ENCODE measurements at places on chromosomes 7 and 10.

DNA sequence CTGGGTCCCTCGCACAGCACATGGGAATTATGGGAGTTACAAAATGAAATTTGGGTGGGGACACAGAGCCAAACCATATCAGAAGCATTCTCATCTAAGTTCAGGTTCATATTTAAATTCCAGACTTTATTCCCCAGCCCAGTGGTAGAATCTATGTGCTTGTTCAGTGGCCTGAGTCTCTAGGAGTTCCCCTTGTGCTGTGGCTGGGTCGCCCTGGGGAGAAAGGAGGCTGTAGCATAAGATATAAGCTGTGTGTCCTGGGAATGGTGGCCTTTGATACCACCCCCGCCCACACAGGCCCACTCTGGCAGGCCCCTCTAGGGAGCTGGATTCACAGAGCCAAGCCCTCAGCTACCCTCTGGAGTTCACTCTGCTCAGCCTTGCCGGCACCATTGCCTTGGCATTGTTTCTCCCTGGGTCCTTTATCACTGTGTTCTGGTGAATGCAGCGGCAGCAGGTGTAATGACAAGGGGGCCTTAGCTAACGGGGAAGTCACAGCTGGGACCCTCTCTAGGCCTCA, 64.2 kb downstream of the MINDY4 start:
- no peak for DNase-seq

DNA sequence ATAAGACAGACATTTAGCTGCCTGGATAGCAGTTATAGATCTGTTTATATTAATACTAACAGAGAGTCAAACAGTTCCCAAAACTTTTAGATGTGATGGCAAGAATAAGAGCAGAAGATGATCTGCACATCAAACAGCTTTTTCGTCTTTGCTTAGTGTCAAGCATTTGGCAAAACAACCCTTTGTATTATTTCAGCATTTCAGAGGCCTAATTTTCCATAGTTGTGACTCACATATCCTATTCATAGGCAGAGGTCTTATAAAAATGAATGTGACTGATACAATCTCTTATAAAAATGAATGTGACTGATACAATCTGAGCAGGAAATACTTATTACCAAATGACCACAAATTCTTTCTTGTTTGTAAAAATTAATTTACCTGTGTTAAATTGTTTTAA, 71.2 kb downstream of the LRRTM3 start:
- DNase-seq, result no peak

GRCh38 chr7:51471981-51472296, 155.3 kb upstream of the COBL start:
- DNase-seq, result no peak

GRCh38 chr7:11831736-11832495, at the start of gene THSD7A:
THSD7A (minus strand) TSS chr7:11832198; CDS start chr7:11831946, 252 bp downstream.
- DNase-seq, result no peak

DNA sequence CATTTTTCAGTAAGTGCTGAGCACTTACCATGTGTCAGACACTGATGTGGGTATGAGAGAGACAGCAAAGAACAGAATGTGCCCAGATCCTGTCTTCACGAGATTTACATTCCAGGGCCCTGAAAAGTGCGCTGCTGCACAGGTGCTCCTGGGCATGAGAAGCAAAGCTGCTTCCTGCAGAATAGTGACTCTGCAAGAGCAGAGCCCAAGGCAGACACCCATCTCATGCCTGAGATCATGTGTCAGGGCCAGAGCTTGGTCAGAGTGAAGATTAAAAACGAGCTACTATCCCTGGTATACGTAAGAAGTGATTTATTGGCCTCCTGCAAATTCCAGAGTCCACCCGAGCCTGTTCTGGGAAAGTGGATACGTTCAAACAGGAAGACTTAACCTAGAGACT, 824.4 kb downstream of the GRID1 start:
- no peak for DNase-seq

- DNase-seq, result no peak
Observed at GRCh38 chr7:142632271-142633134, 116.8 kb upstream of the PRSS1 start.

GRCh38 chr10:128499956-128500355, 373.7 kb upstream of the MKI67 start:
- no peak for DNase-seq
